ENCODE measurements at places on chromosomes 7 and 10. TPM values are rescaled to one million over a fixed set of nuclear protein-coding genes. Genes with fewer than 3 reads are reported as not detected.
A peak's percentile ranks its signal among the peaks of the same experiment; 100 is the strongest.

SCIN gene
- 4.2 TPM for total RNA-seq

SLC37A3 gene
- total RNA-seq: 47.1 TPM

CLRN3 gene
- total RNA-seq: not detected

PON1 gene
- not detected for total RNA-seq

LRCH4 gene
- 56.0 TPM for total RNA-seq

- H3K36me3 ChIP-seq: no peaks in the 10 kb centered on the region
- peak overlapping the region; percentile 40 for H3K27ac ChIP-seq
- H3K27me3 ChIP-seq: no peaks in the 10 kb centered on the region
- DNase-seq: peak; percentile 60
- no peaks in the 10 kb centered on the region for H3K4me1 ChIP-seq
- no peak overlapping the region for H3K4me3 ChIP-seq
These were observed 100.7 kb upstream of the AFAP1L2 start for GRCh38 chr10:114504769-114505579.

DNA sequence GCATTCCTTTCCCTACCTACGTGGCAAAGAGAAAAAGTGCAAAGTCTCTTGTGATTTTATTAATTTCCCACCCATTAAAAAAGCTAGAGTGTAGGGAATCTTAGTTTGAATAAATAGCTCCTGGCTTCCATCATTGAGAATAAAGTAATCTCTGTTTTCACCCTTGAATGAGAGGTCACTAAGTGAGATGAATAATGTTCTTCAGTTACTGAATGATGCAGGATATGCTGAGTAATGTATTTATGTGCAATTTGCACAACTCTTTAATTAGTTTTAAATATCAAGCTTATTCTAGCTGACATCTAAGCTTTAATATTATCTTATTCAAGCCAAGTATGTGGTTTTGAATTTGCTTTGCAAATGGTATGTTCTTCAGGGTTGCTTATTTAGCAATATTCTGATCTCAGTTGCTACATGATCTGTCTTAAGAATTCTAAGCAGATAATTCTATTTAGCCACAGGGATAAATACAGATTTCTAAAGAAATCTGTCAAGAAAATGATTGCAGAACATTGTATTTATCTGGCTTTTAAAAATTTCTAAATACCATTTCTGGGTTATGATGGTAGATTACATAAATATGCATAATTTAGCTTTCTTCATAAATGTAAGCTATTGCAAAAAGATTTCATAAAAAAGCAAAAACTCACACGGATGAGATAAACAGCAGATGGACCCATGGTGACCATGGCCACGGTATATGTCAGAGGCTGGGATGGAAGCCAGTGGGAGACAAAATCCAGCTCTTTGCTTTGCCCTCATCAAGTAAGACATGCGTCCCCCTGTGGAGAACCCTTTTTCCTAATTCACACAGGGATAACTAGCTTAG, 141.0 kb downstream of the MACC1 start:
- no peaks in the 10 kb centered on the region for H3K4me1 ChIP-seq
- H3K27ac ChIP-seq: no peak overlapping the region
- no peaks in the 10 kb centered on the region for H3K36me3 ChIP-seq

DNA sequence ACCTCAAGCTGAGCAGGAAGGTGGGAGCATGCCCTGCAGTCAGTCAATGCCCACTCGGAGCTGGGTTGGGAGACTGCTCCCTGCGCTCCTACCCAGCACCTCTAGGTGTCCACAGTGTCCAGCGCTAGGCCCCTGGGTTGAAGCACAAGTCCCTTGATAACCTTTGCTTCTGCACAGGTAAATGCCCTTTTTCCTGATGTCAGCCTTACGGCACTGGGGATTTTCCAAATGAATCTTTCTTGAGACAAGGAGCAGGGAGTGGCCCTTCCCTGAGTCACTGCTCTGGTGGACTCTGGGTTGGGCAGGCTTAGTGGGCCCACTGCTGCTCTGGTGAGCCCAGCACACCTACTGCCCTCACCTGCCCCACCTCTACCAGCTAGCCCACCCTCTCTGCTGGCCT, 61.9 kb upstream of the OPN4 start:
- H3K27me3 ChIP-seq: no peaks in the 10 kb centered on the region
- no peak for DNase-seq
- H3K27ac ChIP-seq: no peak overlapping the region
- H3K4me1 ChIP-seq: no peaks in the 10 kb centered on the region

DNA sequence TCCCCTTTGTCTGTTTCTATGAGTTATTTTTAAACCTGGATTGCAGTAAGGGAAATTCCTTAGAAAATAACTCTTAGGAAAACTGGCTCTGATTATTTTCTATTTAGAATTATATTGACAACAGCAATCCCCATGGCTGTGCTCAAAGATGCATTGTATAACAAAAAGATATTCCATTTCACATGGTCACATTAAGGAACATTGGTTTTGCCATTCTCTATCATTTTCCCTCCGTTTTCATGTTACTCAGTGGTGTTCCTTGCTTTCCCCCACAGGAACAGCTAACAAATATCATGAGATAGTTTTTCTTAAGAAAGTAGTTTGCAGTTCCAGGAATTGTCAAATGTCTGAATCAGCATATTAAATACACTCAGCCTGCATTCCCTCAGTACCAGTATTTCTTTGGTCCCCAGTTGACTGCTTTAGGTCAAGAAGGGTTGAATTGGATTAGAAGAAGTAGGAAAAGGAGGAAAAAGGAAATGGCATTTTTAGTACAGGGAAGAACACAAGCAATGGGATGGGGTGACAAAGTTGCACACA, 436.7 kb downstream of the TNS3 start:
- H3K36me3 ChIP-seq: no peaks in the 10 kb centered on the region
- H3K27ac ChIP-seq: no peak overlapping the region
- no peak for DNase-seq
- no peaks in the 10 kb centered on the region for H3K27me3 ChIP-seq

GRCh38 chr10:101052285-101052684, 9.5 kb upstream of the KAZALD1 start:
- peak; percentile 75 for DNase-seq
- no peaks in the 10 kb centered on the region for H3K36me3 ChIP-seq
- no peaks in the 10 kb centered on the region for H3K4me1 ChIP-seq
- no peak overlapping the region for H3K27ac ChIP-seq
- H3K27me3 ChIP-seq: no peaks in the 10 kb centered on the region
- H3K4me3 ChIP-seq: no peak overlapping the region

- H3K4me1 ChIP-seq: no peaks in the 10 kb centered on the region
- H3K27me3 ChIP-seq: no peaks in the 10 kb centered on the region
- no peak overlapping the region for H3K4me3 ChIP-seq
- DNase-seq: no peak
- no peak overlapping the region for H3K27ac ChIP-seq
- no peaks in the 10 kb centered on the region for H3K36me3 ChIP-seq
These were observed 14.8 kb downstream of the CYP26A1 start for GRCh38 chr10:93088466-93088865.

DNA sequence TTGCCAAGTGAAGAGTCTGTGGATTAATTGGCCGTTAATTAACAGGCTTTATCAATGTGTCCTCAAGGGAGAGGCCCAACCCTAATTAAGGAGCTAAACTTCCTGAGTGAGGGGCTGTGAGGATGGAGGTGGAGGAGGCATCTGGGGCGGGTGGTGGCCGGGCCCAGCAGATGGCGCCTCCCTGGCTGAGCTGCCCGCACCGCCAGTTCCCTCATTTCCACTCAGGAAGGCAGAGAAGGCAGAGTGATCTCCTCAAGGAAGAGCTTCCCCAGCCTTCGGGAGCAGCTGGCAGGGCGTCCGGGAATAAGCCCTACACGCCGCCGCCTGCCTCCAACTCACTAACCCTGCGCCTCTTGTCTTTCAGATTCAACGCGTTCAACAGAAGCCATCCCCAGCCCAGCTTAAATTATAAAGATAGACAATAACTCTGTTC, 112.2 kb downstream of the CYTH3 start:
- no peak overlapping the region for H3K4me3 ChIP-seq
- H3K27me3 ChIP-seq: no peaks in the 10 kb centered on the region
- H3K27ac ChIP-seq: no peak overlapping the region
- DNase-seq: peak; percentile 77
- no peaks in the 10 kb centered on the region for H3K36me3 ChIP-seq

DNA sequence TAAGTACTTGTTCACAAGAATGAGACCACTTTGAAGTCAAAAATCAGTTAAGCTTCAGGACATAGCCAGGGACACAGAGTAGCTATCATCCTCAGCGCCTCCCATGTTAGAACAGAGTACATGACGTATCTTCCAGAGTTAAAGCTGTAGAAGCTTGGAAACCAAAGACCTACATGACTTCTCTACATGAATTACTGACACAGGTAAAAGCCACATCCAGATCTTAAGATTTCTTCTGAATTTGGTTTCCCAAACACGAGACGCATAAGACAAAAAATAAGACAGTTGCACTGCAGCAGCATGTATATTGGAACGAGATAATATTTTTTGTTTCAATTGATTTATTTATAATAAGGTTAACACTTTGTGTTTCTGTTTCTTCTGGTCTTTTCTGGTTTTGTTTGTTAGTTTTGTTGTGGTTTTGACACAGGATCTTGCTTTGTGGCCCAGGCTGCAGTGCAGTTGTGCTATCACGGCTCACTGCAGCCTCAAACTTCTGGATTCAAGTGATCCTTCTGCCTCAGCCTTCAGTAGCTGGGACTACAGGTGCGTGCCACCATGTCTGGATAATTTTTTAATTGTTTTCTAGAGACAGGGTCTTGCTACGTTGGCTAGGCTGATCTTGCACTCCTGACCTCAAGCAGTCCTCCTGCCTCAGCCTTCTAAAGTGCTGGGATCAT, 10.2 kb upstream of the EPC1 start:
- H3K27me3 ChIP-seq: no peaks in the 10 kb centered on the region
- no peak for DNase-seq
- H3K4me1 ChIP-seq: no peaks in the 10 kb centered on the region
- H3K27ac ChIP-seq: no peak overlapping the region
- H3K4me3 ChIP-seq: no peak overlapping the region

All from aorta (tissue), 5 donors.